ENCODE measurements at places on chromosomes 13 and 19.

DNA sequence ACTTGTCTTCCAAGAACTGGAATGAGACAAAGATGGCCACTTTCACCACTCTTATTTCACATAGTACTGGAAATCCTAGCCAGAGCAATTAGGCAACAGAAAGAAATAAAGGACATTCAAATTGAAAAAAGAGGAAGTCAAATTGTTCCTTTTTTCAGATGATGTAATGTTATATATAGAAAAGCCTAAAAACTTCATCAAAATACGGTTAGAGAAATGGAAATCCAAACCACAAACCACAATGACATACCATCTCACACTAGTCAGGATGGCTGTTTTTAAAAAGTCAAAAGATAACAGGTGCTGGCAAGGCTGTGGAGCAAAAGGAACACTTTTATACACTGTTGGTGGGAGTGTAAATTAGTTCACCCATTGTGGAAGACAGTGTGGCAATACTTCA is 113.3 kb upstream of the SPRY2 start:
- DNase-seq: peak; percentile 55

GRCh38 chr19:38265213-38265861 is 964 bp downstream of the SPINT2 start:
- DNase-seq: no peak

GRCh38 chr19:46372901-46373490 is 26.1 kb downstream of the PPP5C start:
- DNase-seq: peak; percentile 33

DNA sequence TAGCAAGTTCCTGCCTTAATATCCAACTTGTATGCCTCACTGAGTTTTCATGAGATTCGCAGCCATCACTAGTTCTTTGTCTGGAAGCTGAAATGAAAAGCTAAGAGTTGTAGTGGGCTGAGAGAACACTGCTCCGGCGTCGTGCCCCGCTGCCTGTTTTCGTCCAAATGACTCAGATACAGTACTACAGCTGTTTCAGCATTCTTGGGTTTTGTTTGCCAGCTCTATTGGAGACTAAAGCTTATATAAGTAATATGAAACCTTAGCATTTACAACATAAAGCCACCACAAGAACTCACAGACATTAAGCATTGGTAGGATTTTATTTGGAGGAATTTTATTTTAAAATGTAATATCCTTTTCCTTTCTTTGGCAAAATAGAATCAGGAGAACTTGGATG is 299.7 kb downstream of the DLEU7 start:
- peak; percentile 88 for DNase-seq

- peak; percentile 41 for DNase-seq
These were observed 42.7 kb downstream of the ADPRHL1 start for GRCh38 chr13:113410472-113411201.

DNA sequence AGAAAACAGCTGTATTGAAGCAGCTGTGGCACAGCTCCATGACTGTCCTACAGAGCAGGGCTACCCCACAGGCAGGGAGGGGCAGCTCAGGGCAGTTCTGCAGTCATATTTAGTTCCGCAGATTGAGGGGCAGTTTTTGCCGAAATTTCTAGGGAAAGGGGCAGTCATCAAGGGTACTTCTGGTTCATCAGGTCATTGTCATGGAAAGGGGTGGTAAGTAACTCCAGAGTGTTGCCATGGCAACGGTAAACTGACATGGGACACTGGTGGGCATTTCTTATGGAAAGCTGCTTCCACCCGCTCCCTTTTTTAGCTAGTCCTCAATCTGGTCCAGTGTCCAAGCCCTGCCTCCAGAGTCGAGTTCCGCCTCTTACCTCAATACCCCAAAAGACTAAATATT is 702.8 kb downstream of the LIG4 start:
- no peak for DNase-seq

GRCh38 chr13:44104197-44104490 is 224.4 kb downstream of the LACC1 start:
- DNase-seq: no peak

- no peak for DNase-seq
These were observed 344.6 kb upstream of the HTR2A start for GRCh38 chr13:47241446-47241845.

DNA sequence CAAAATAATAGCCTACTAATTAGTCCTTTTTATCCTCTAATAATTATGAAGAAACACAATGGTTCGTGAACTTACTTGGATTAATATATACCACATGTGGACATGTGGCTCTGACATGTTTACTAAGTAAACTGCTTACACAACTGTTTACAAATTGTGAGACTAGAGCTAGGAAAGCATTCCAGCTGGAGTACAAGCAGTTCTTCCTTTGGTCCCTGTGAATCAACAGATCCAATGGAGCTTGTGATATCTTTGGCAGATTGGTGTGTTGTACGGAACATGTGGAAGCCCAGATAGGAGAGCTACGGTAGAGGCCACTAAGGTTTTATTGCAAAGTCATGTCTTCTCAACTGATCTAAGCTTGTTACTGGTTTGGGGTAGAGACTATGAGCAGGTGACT is 145.5 kb upstream of the SPRY2 start:
- no peak for DNase-seq

DNA sequence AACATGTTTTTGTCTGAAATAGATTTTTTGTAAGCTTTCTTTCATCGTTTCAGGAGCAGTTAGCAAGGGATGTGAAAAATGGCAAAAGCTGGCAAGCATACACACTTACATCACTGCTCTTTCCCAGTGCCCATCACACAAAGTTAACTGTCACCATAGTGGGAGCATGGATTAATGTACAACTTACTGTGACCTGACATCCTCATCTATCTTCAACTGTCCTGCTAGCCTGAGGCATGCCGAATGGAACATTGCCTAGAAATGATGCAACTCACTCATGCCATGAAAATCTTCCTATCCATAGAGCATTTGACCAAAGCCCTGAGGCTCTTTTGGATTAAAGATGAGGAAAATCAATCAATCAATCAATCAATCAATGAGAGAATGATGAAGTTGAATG is 491.7 kb upstream of the SLC10A2 start:
- no peak for DNase-seq

GRCh38 chr13:50549221-50549942 is 294.1 kb downstream of the DLEU7 start:
- DNase-seq: peak; percentile 38

- DNase-seq: no peak
These were observed 1391.4 kb downstream of the EFNB2 start for GRCh38 chr13:105144020-105144419.

- no peak for DNase-seq
These were observed 251.6 kb downstream of the KCTD12 start for GRCh38 chr13:76634431-76635191.

- DNase-seq: peak; percentile 65
These were observed 6.3 kb downstream of the PMIS2 start for GRCh38 chr19:35592226-35592625.

DNA sequence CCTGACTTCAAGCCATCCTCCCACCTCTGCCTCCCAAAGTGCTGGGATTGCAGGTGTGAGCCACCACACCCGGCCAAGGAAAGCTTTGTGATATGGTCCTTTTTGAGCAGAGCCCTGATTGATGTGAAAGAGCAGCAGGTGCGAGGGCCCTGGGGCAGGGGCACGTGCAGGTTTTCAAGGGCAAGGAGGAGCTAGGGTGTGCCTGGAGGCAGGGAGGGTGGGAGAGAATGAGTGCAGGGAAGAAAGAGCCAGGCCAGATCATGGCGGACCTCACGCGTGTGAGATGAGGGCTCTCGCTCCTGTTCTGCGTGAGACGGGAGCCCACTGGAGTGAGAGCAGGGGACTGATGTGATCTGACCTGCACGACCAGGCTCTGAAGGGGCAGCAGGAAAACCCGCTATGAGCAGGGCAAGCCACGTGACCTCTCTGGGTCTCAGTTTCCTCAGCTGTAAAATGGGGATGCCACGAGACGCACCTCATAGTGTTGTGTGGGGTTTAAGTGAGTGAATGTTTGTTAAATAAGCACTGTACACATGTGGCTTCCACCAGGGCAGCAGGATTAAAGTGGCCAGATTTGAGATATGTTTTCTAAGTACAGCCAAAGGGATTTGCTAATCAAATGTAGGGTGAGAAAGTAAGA is 25.8 kb downstream of the FAAP24 start:
- DNase-seq: no peak

DNA sequence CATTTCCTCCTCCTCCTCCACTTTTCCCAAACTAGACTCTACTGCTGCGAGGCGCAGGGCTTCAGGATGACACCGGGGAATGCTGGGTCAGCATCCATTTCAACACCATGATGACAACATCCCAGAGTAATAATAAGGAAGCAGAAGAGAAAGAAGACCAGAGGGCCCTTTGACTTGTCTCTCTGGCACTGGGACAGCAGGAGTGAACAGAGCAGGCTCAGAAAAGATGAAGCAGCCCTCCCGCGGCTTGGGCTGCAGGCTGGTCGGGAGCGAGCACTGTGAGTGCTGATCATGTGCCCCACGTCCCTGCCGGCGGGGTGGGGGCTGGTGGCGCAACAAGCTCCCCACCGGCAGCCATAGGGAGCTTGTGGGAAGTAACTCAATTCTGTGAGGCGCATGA is 30.5 kb downstream of the RANBP3 start:
- DNase-seq: no peak

DNA sequence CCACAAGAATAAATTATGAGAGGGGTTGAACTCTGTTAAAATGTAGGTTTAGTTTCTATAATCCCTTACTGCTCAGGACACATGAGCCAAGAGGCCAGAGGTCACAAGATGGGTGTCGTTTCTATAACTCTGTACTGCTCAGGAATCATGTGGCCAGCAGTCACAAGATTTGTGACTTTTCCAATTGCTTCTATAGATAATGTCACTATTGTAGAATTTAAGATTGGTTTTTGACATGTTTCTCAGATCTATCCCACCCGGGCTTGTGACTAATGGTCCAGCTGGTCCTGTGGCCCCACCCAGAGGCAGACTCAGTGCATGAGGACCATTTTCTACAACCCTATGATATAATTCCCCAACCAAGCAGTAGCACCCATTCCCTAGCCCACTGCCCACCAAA is 662.0 kb upstream of the KLF12 start:
- DNase-seq: no peak

GRCh38 chr13:76683854-76684253 is 202.4 kb downstream of the KCTD12 start:
- peak; percentile 55 for DNase-seq

DNA sequence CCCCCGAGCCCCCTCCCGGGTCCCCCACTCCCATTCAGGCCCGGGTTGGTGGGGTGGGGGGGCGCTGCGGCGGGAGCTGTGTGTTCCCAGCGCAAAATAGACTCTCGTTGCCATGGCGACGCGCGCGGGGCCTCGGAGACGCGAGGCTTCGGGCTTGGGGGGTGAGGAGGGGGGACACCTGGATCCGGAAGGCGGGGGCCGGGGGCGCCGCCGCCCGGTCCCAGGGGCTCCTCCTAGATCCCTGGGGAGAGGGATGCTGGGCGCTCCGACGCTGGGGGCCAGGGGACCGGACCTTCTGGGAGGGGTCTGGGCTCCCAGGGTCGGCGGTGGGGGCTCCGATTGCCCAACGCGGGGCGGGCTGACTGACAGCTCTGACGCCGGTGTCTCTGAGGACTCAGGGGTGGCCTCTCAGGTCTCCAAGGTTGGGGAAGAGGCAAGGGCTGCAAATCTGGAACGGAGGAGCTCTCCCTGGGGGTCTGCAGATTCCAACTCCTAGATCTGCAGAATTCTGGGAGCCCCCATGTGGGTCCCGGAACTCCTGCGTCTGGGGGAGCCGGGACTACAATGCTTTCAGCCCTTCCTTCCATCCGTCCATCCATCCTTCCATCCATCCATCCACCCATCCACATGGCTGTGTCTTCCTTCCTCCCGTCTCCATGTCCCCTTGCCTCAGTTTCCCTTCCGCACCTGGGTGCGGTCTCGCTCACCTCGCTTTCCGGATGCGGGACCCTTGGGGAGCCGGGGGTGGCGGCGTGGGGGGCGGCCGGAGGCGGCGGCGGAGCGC is 9.1 kb upstream of the SHISA7 start:
- DNase-seq: no peak

GRCh38 chr19:36916991-36917390 is 859 bp downstream of the ZNF568 start:
- DNase-seq: peak; percentile 36

DNA sequence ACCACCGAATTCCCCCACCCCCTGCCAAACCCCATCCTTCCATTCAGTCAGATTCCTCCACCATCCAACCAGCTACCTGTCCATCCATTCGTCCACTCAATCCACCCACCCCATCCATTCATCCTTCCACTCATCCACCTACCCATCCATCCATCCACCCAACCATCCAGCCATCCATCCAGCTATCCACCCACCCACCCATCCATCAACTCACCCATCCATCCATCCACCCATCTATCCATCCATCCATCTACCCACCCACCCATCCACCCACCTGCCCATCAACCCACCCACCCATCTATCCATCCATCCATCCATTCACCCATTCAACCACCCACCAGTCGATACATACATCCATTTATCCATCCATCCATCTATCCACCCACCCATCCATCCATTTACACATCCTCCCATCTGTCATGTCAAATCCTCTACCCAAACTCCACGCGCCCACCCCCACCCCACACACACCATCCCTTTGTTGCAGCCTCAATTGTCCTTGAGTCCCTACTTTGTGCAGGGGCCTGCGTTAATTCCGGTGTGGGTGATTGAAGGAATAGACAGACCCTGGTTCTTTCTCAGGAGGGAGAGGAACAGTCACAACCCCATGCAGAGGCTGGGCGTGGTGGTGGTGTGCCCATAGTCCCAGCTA is 5.3 kb upstream of the SLC5A5 start:
- DNase-seq: no peak

GRCh38 chr19:954672-955494 is 29.0 kb downstream of the ARID3A start:
- no peak for DNase-seq

- DNase-seq: no peak
These were observed 904 bp upstream of the ZNF557 start for GRCh38 chr19:7068599-7068998.

DNA sequence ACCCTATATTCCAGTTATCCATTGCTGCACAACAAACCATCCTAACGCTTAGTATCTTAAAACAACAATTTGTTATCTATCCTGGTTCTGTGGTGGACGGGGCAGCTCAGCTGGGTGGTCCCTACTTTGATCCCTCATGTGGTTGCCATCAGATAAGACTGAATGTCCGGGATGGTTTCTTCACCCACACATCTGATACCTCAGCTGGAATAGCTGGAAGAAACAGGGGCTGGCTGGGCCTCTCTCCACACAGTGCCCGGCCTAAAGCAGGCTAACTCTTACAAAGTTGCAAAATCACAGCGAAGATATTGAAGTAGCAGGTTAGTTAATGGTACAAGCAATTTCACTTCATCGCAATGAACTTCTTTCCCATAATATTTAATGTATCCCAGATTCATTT is 3.7 kb upstream of the MRPS31 start:
- DNase-seq: no peak

Data from fibroblast of the aortic adventitia (primary cell).